ENCODE measurements at places on chromosomes 7 and 10.

DNA sequence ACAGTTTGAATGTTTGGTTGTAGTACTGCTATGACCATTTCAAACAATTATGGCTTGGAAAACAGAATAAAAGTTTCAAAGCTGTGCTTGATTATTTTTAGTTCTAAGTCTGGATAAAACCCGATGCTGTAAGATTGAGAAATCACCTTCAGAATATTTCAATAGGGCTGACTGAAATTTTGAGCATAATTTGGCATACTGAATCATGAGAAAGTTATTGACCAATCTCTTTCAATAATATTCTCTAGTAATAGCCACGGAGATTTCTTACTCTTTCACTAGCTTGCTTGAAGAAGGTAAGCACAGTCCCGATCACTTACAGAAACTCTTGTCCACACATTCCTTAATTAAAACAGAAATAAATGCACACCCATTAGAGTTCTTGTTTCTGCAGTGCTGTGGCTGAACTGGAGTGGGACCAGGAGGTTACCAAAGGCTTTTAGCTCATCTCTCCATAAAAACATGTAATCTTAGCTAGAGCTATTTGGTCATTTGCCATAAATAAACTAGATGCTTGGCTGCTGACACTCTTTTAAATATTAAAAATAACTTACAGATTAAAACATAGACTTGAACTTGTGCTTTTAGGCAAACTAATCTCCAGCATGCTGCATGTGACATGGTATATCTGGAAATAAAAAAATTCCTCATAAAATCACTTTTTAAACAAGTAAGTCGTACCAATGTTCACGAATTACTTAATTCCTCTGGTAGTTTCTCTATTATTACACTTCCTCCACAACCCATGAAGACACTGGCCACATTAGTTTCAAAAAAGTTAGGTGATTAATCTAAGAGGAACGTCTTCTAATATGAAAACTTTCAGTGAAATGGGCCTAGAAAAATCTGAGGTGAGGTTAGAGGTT is 97.8 kb downstream of the AGMO start:
- no peak for DNase-seq

- no peak for DNase-seq
Measured at GRCh38 chr7:148723846-148724245, 25.1 kb downstream of the CUL1 start.

GRCh38 chr10:79129361-79129997 is 60.7 kb downstream of the ZMIZ1 start:
- DNase-seq, result no peak

GRCh38 chr10:20508921-20509320 is 388.2 kb downstream of the NEBL start:
- DNase-seq, result no peak

- DNase-seq, result no peak
Measured at GRCh38 chr7:96055717-96056116, 266.2 kb downstream of the SLC25A13 start.

GRCh38 chr10:110858297-110858934 is 13.3 kb upstream of the PDCD4 start:
- DNase-seq, result no peak

- DNase-seq, result no peak
Measured at GRCh38 chr10:90947030-90947960, 26.4 kb upstream of the ANKRD1 start.

- DNase-seq, result no peak
Measured at GRCh38 chr10:65968437-65968836, 957.4 kb upstream of the LRRTM3 start.

DNA sequence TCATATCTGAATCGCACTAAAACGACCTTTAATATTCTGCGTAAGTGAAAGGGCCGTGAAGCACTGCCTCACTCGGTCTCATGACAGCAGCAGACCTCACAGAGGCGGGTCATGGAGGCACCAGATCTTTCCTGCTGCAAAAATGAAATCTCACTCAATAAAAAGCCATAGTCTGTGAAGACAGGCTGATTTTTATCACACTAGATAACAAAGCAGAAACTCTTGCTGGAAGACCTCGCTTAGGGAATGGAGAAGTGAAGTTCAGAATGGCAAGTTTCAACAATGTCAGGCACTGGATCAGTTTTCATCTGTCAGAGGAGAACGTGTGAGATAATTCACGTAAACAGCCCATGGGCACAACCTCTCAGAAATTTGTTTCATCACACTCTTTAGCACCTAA is 8.0 kb downstream of the SEPHS1 start:
- DNase-seq, result no peak

DNA sequence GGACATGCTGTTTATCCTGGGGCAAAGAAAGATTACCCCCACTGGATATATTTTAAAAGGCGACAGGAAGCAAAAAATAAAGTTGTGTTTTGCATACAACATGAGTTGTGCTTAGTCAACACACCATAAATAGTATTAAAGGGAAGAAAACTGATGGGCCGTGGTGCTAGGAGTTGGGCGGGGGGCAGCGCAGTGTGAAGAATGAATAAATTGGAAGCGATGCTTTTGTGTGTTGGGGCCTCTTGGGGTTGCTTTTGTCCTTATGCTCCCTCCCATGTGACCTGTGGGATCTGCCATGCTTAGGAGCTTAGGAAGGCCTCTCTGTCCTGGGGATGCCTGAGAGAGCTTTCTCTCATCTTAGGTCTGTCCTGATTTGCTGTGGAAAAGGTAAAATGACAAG is 35.0 kb upstream of the AGR3 start:
- DNase-seq, result no peak

GRCh38 chr10:117226813-117227451 is 14.0 kb upstream of the SLC18A2 start:
- DNase-seq, result no peak

- no peak for DNase-seq
Measured at GRCh38 chr10:59617996-59618395, 91.7 kb downstream of the SLC16A9 start.

DNA sequence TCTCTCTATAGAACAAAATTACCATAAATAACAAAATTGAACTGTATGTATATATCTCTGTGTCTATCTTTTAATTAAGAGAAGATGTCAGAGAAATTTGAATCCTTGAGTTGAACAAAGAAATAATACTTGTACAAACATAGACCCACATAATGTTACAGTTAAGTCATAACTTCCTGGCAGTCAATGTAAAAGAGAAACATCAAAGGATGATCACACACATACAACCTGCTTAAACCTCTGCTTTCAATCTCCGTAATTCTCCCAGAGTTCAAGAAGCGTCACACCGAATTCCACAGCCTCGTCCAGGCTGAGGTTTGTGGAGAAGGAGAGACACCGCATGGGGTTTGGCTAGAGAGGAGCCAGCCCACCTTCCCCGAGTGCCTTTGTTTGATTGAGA is 40.1 kb upstream of the LRRC4 start:
- DNase-seq, result no peak

- no peak for DNase-seq
Measured at GRCh38 chr7:20642166-20642565, 26.7 kb downstream of the ABCB5 start.

DNA sequence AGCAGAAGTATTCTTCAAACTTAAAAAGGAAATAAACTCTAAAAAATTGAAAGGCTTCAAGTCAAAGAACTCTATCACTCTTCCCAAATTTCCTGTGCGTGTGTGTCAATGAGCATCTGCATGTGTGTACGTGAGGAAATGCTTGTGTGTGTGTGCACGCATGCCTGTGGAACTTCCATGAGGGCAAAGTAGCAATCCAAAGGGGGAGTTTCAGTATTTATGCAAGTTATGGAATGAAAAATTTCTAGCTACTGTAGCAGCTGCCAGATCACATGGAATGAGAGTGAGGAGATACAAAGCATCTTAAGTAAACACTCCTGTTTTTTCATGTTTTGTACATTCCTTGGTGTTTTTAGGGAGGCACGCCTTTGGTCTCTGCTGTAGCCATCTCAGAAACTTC is 152.6 kb downstream of the RAPGEF5 start:
- DNase-seq, result no peak

DNA sequence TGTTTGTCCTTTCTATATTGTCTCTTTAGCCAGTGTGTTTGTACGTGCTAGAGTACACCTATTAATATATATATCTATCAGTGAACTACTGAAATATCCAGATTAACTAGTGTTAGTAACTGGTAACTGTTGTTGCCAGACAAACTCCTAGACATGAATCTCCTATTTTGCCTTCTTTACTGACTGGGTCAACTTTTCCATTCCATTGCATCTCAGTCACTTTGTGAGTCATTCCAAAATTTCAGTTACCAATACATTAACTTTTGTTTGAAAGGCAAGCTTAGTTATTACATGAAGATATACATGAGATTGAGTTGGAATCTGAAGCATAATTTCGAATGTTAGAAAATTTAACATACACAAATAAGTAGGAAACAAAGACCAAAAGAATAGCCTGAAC is 51.4 kb downstream of the BTAF1 start:
- DNase-seq, result peak; percentile 8
